ENCODE measurements at places on chromosomes 5 and 9.

- DNase-seq: no peak
These were observed 52.2 kb upstream of the UBTD2 start for GRCh38 chr5:172335721-172336120.

DNA sequence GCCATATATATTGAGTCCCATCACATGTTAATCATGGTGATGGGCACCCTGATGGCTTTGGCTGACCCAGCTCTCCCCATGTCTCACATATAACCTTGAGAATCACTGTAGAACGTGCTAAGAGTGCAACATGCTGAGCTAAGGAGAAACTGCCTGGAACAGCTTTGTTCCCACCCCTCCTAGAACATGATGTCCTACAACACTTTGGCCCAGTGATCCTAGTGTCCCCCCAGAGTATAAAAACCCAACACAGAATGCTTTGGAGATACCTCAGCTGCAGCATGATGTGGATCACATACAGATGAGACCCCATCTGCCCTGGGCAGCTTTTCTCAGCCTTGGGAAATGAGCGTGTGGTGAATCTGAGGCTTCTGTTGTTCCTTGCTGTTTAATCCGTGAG, 343.5 kb downstream of the NFIB start:
- no peak for DNase-seq

DNA sequence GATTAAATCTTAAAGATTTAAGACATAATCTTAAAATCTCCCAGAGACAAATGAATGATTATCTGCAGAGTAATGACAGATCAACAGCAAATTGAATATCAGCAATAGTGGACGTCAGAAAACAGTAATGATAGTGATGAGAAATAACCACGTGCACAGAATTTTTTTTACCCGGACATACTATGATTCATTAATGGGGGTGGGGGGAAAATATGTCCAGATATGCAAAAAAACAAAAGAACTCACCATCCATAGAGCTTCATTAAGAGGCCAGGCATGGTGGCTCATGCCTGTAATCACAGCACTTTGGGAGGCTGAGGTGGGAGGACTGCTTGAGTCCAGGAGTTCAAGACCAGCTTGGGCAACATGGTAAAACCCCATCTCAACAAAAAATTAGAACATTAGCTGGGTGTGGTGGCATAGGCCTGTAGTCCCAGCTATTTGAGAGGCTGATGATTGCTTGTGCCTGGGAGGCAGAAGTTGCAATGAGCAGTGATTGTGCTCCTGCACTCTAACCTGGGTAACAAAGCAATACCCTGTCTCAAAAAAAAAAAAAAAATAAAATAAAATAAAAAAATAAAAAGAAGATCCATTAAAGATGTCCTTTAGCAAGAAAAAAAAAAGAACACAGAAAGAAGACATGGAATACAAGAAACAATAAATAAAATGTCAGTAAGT, 30.9 kb upstream of the SHOC1 start:
- DNase-seq: no peak

DNA sequence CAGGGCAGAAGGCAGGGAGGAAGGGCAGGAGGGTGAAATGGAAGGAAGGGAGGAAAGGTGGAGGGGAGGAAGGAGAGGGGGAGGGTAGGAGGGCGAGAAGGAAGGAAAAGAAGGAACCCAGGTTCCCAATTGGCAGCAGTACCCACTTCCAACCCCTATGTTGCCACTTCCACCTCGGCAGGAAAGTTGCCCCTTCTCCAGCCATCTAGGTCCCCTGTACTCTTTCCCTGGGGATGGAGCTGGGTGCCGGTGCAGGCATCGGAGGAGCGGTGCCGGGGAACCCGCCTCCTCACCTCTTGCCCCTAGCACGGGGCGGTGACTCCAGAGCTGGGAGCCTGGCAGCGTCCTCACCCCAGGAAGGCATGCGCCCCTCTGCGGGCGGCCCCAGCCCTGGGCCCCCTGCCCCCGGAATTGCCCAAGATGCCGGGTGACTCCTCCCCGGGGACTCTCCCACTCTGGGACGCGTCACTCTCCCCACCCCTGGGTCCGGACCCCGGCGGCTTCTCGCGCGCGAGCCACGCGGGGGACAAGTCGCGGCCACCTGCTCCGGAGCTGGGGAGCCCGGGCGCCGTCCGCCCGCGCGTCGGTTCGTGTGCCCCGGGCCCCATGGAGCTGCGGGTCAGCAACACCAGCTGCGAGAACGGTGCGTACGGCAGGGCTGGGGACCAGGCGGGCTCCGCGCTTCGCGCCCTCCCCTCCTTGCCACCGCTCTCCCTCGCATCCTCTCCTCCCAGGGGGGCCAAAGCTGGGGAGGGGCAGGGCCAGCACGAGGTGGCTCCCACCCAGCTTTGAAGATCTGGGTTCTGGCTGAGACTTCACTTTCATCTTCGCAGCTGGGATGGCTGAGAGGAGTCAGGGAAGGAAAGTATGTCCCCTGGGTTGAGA, at the start of gene NIPAL4:
Gene NIPAL4 (plus strand): TSS at position 499 of the 885 bp plus-strand sequence. CDS start 108 bp downstream, at position 607.
- peak; percentile 15 for DNase-seq

DNA sequence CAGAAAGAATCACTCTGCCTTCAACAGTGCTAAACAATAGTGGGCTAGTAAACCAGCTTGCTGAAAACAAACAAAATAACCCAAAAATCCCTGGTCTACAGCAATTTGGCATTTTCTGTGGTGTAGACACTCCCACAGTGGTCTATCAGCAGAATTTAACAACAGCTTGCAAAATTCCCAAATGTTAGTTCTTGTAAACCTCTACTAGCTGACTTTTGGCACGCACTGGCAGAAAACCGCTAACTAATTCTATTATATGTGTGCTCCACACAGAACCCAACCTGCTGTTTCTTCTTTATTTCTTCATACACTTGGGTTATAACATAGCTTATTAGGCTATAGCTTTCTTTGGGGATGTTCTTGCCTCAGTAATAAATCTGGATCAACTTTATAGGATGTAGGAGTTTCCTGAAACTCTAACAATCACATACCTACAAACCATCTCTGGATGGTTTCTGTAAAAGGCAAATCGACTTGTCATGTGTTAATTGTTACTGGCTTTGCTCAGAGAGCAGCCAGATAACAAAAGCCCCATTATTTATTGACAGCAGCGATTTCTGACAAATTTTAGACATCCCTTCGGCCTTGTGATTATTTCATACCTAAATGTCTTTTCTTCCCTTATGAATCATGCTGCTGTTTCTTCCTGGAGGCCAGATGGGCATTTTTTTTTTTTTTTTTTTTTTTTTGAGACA, 82.7 kb upstream of the NAA35 start:
- DNase-seq: no peak

DNA sequence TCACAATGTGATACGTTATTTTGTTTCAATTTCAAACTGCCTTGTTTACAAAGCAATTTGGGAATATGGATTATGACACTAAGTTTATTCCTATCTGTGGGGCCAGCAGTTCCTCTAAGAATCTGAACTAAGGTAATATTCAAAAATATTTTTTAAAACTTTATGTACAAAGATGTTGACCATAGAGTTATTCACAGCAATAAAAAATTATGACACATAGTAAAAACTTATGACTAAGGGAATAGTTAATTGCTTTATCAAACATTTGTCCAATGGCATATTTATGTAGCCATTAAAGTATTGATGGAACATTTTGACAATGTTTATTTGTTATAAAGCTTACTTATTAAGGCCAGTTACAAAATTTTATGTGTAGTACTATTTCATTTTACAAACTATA, 73.4 kb upstream of the FREM1 start:
- no peak for DNase-seq

DNA sequence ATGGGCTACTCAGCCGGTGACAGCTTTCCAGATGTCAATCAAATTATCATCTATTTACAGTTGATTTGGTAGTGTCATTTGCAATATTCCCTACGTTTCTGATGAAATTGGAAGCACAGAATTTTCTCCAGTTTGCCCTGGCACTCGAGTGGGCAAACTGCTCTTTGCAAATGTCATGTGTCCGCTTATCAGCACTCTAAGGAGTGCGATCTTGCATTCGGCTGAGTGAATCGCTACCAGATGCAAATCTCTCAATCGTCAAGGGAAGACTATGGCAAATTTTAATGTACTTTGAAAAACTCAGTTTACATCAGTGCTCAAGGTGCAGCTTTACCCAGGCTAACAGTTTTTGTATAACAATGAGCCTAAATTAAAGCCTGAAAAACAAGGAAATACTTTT, 66.8 kb downstream of the BNC2 start:
- DNase-seq: no peak

DNA sequence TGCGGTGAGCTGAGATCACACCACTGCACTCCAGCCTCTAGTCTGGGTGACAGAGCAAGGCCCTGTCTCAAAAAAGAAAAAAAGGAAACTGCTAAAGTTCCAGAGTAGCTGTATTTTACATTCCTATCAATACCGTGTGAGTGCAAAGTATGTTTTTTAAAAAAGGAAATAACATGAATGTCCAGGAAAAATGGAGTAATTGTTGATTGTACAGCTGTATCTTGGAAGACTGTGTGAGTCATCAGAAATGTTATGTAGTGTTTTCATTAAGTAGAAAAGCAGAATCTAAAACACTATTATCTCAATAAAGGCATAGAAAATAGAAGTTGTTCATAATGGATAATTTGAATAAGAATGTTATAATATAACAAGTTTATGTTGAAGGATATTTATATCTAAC, 53.9 kb downstream of the ZCCHC7 start:
- DNase-seq: no peak

GRCh38 chr5:131441184-131441583, 177.3 kb downstream of the CDC42SE2 start:
- DNase-seq: no peak

GRCh38 chr9:85715587-85715986, 26.2 kb downstream of the AGTPBP1 start:
- DNase-seq: no peak

- DNase-seq: no peak
These were observed 28.5 kb downstream of the ANKDD1B start for GRCh38 chr5:75639535-75640311.

GRCh38 chr9:98057138-98057799, 737 bp downstream of the NANS start:
- DNase-seq: no peak

GRCh38 chr9:107727086-107727780, 237.7 kb upstream of the KLF4 start:
- DNase-seq: no peak

DNA sequence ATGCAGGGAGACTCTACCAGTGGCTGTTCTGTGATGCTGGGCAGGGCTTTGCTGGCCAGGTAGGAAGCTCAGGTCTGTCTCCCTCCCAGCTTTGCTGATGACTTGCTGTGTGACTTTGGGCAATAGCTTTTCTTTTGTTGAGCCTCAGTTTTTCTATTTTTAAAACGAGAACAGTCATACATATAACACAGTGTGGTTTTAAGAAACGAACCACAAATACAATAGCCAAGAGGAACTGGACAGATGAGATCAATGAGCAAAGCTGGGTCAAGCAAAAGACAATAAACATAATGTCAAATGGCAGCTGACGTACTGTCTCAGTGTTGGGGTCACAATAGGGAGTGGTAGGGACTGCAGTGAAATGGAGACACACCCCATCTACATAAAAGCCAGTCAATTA, 20.2 kb downstream of the SLIT3 start:
- no peak for DNase-seq

DNA sequence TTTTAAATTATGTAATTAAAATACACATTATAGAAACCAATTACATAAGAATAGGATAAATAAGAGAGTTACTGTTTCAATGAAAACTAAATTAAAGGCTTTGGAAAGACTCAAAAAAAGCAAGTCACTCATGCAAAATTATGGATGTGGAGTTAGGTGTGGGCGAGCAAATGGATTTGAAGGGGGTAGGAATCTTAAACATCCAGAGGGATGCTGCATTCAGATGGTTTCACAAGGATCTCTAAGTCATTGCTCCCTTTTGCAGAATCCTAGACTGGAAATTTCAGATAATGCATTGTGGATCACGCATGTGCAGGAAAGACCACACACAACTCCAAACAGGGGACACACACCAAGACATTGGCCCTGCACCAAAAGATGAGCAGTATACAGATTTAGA, 57.5 kb downstream of the DRD1 start:
- no peak for DNase-seq

DNA sequence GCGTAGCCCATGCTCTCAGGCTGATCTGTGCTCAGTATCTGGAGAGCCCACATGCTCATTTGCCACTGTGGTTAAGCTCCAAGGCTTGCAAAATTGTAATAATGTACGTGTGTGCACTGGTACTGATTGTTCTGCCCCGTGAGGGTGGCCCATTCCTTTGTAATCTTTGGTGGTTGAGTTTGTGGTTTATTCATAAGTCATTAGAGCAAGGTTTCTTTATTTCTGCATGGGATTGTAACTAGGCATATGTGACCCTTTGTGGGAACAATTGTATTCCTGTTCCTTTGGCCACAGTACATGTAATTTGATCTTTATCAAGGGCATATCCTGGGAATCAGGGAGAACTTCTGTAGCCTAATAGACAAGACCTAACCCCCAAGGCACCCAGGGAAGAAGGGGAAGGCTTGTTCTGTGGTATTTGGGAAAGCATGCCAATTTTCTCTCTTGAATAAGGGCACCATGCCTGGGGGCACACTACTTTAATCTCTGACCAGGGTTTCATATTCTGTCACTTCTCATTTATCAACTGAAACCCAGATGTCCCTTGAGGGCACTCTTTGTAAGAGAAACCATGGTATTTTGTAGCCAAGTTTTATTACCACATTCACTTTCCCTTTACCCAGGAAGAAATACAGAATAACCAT, 74.6 kb downstream of the NPR3 start:
- DNase-seq: no peak

DNA sequence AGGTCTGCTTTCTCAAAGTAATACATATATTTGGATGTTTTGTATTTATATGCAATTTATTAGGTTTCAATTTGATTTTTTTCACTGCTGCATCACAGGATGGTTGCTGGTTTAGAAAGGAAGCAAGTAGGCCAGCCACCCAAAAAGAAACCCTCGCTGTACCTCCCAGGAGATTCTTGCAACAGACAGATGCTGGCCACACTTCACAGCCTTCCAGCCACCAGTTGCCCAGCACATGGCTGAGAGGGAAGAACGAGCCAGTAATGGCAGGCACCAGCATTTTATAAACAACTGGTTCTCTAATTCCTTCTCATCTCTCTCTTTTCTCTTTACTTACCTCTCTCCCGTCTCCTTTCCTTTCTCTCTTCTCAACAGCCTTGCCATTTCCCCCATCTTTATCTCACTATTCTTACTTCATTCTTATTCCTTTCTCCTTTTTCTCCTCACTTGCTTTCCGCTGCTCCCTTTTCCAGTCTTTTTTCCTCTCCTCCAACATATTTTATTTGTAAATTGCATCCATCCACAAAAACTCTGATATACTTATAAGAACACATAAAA, 38.9 kb downstream of the EFNA5 start:
- DNase-seq: no peak

GRCh38 chr5:158769696-158770095, 330.0 kb downstream of the EBF1 start:
- no peak for DNase-seq
